Cerebellar nuclear complex (tissue), 1 donor: ENCODE measurements at places on chromosomes 7 and 10.

DNA sequence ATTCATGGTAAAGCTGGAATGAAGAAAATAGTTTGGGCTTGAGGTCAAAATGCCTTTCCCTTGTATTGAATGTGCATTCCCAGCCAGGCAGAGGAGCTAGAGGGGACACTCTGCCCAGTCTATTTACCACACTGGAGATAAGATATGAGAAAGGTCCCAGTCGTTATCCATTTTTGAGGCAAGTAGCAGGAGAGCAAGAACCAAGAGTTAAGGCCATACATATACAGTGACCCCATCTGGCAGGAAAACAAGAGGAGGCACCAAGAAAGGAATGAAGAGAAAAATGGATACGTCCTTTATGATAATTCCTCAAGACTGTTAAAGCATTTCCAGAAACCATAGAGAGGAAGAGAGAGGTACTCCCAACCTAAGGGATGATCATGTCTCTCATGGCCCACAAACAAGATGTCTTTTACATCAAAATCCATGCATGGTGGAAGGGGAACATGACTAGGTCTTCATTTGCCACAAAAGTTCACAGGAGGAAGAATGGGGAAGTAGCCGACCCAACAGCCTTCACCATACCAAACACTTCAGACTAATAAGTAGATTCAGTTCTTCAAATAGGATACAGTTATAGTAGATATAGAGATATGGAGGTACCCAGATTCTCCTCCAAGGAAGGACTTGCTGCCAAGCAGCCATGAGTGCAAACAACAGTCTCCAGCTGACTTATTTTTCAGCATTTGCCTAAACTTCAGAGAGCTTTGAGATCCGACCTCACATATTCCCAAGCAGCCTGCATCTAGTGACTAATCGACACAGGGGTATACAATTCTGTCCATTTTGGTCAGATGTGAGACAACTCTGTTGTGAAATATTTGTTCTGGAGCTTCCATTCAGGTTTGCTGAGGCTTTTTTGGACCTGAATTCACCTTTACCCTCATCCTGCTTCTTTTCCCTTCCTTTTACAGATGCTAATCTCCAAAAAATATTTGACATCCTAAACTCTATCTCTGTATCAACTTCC is 61.1 kb upstream of the CCDC71L start:
- DNase-seq, result no peak

DNA sequence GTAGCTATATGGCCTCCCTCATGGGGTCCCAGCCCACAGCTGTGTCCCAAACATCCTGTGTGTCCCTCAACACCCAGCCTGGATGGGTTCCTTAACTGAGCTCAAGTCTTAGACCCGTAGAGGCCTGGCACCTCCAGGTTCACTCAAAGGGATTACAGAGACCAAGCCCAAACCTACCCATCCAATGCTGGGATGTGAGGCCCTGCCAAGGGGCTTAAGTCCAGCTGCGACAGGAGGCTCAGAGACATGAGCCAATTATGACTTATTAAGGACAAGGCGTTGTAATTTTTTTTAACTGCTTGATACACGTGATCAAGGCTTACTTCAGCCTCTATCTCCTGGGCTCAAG is 105.6 kb upstream of the RET start:
- DNase-seq, result no peak

DNA sequence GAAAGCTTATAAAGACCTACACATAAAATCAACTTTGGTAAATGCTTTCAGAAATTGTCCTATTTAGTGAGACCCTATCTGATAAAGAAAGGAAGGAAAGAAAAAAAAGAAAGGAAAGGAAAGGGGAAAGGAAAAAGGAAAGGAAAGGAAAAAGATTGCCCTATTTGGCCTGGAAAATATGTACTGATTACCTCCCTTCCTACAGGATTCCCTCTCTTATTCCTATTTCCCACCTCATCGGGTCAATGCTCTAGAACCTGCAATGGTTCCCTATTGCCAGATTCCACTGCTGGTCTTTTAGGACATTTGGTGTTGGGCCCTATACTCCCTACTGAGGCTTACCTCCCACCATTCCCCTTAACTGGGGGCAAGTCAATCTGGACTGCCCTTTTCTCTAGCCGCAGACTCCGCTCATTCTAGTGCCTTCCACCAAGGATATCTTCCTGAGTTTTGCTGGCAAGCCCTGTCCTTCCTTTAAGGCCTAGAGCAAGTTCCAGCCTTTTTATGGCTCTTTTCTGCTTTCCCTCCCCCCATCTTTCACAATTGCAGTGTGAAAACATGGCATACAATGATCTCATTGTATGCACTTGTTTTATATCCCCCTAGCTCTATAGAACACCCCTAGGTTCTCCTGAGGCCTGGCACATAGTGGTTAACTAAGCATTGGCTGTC is 4.4 kb downstream of the DDIT4 start:
- no peak for DNase-seq

DNA sequence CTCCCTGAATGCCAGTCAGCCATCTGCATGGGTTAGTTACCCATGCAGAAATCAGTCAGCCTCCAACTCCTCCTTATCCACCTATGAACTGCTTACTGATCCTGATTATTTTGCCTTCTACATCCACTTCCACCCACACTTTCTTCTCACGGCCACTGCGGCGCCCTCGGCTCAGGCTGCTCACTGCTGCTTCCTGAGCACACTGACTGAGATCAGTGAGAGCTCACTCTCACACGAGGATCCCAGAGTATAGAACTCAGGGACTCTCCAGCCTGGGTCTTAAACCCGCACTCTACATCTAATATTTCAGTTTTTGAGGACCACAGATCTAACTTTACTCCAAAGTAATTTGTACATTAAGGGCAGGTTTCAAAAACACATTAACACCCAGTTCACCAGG is 64.4 kb downstream of the GRB10 start:
- no peak for DNase-seq

DNA sequence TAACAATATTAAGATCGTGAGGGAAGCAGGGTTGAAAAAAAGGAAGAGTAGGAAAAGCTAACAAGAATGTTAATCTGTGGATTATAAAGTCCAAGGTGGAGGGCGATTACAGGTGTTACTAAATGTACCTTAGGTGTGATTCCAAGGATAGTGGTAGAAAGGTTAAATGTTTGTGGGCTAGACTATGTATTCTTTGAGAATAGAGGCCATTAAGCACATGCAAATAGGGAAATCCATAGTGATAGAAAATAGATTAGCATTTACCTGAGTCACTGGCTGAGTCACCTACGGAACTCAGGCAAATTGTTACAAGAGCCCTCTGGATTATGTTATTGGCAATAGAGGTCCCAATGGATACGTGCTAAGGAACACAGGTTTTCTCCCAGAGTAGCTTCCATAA is 9.0 kb downstream of the MGAM2 start:
- no peak for DNase-seq

- no peak for DNase-seq
Measured at GRCh38 chr10:127148066-127148932, 48.1 kb downstream of the INSYN2A start.

DNA sequence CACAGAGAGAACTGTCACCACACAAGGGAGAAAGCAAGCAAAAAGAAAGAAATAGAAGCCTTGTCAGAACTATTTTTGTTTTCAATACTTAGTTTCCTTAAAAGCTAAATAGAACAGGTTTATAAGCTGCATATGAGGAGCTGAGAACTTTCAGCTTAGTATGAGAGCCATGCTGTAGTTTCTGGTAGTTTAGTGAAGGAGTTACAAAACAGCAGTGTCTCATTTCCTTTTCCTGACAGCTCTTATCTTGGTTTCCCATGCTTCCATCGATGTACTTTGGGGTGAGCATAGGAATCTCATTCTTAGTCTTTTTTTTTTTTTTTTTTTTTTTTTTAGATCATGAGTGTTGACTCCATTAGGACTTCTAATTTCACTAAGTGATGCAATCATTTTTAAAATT is 8.6 kb upstream of the CHRM2 start:
- no peak for DNase-seq

- DNase-seq, result no peak
Measured at GRCh38 chr10:69498711-69499471, 47.6 kb downstream of the TSPAN15 start.

GRCh38 chr7:25802057-25802456 is 349.9 kb upstream of the NFE2L3 start:
- no peak for DNase-seq

GRCh38 chr7:49597805-49598204 is 175.6 kb upstream of the VWC2 start:
- DNase-seq, result no peak

- no peak for DNase-seq
Measured at GRCh38 chr7:7122033-7122478, 60.3 kb upstream of the C1GALT1 start.
